ENCODE measurements at places on chromosomes 1 and 21.

GRCh38 chr1:112074711-112075110 lies 85.2 kb upstream of the KCND3 start:
- DNase-seq = no peak

GRCh38 chr1:210342986-210343780 lies 14.5 kb downstream of the HHAT start:
- no peak for DNase-seq

DNA sequence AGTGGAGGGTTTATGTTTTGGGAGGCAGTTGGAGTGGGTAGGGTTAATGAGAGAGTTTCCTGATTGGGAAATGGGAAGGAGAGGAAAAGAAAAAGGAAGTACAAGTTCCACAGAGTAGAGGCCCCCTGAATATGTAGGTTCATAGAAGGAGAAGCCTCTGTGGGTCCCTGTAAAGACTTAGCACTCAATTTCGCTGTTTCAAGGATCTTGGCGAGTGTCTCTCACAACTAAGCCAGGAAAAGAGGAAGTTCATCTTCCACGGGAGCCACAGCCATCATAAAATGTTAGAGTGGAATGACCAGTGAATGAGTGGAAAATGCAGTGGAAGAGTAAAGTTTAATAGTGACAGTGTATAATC lies 17.4 kb upstream of the DPYD start:
- no peak for DNase-seq

DNA sequence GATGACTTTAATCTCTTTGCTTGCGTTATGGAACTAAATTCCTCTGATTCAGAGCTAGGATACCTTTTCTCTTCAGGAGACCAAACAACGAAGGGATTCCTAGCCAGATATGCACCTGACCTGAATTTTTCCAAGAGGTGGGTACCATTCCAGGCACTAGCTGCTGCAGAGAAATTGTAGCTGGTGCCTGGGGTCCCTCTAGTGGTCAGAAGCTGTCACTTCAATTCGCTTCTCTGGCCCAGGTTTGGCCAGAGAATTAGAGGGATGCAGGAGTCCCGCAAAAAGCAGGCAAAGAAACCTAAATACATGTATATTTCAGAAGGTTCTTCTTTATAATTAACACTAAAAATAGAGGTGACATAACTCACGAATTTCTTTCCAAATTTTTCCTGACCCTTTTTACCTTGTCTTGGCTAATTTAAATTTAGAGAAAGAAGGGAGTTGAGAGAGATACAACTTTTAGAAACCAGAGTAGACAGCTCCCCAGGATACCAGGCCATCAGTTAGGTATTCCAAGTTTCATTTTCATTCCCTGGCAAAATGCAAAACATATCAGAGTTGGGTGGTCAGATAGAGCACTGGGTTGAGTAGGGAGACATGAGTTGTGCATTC lies 9.6 kb downstream of the ACKR1 start:
- DNase-seq = no peak

DNA sequence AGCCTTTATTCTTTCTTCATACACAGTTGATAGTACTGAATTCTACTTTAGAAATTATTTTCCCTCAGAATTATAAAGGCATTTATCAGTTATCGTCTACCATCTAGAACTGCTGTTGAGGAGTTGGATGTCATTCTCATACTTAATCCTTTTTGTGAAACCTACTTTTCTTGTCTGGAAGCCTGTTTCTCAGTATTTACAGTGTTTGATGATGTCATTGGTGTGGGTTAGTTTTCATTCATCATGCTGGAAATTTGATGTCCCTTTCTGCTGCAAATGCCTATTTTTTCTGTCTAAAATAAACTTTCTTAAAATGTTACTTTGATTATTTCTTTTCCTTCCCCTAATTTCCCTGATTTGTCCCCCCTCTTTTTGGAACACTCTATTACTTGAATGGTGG lies 22.8 kb upstream of the ZNF281 start:
- DNase-seq = no peak

DNA sequence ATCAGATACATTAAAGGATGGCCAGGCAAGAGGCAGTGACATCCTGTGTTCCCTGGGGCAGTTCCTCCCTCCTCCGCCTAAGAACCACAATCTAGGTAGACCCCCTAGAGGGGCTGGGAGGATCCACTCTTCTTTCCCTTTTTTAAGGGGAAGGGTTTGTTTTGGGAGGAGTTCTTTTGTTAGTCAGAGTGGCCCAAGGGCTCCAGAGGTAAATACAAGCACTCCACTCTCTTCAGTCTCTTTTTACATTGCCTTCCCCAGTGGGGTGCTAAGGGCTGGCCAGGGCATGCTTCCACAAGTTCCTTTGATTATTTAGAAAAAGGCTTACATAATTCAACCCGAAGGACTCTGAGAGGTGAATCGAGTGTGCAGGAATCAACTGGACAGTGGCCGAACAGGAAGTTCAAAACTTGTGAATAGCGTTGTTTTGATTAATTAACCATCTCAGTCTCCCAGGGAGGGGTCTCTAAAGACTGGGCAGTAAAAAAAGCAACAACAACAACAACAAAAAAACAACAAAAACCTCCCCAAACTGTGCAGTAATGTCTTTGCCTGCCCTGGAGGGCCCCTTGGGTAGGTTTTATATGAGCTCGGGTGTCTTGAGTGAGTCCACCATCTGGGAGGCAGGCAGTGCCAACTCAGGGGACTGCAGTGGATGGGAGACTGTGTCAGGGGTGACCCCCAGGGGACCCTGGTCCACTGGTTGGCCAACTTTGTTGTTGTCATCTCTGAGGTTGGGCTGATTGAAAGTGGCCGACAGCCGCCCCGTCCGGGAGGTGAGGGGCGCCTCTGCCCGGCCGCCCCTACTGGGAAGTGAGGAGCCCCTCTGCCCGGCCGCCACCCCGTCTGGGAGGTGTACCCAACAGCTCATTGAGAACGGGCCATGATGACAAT lies 33.2 kb upstream of the ENO1 start:
- DNase-seq = no peak

DNA sequence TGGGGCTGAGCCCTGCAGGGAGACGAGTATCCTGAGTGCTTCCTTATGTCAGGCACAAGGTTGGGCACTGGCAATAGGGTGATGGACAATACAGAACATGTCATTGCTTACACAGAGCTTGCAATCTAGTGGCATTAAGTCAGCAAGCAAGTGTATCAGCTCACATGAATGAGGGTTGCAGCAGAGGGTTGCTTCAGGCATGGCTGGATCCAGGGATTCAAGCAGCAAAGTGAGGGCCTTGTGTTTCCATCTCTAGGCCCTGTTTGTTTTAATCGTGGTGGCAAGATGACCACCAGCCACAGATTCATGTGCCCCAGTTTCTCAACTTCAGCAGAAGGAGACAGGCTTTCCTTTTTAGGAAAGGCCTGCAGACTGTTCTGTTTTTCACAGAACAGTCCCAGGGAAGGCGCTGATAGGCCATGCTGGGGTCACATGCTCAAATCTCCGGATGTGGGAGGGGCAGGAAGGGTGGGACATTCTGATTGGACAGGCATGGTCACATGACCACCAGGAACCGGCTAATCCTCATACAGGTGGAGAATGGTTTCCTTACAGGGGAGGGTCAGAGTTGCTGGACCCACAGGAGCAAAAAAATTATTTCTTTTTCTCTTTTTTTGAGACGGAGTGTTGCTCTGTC lies 14.4 kb downstream of the PLOD1 start:
- DNase-seq = no peak

DNA sequence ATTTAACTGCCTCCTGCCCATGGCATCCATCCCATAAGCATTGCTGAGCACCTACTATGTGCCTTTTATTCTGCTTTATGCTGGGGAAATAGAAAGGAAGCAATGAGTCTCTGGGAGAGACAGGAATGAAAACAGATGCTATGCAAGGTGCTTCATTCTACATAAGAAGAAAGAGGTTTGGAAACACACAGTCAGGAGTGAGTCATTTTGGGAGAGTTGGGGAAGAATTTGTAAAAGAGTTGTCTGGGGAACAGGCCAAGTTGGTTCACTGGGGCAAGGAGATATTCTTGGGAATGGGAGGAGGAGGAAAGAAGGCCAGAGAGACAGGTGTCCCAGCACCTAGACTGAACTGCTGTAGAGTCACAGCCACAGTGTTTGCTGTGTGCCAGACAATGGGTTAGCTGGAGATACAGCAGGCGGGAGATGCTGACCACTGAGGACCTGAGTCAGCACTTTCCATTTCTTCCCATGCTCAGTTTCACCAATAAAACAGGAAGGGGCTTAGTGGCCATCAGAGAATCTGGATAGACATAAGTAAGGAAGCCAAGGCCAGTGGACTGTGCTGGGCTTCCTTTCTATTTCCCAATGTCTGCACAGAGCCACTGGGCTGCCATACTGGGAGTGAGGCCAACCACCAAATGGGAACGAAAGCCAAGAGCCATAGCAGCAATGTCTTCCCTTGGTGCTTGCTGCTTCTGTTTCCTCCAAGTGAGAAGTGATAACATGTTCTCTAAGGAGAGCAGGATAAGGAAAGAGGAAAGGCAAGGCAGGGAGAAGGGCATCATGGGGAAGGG lies 187.7 kb upstream of the USP24 start:
- peak; percentile 37 for DNase-seq

DNA sequence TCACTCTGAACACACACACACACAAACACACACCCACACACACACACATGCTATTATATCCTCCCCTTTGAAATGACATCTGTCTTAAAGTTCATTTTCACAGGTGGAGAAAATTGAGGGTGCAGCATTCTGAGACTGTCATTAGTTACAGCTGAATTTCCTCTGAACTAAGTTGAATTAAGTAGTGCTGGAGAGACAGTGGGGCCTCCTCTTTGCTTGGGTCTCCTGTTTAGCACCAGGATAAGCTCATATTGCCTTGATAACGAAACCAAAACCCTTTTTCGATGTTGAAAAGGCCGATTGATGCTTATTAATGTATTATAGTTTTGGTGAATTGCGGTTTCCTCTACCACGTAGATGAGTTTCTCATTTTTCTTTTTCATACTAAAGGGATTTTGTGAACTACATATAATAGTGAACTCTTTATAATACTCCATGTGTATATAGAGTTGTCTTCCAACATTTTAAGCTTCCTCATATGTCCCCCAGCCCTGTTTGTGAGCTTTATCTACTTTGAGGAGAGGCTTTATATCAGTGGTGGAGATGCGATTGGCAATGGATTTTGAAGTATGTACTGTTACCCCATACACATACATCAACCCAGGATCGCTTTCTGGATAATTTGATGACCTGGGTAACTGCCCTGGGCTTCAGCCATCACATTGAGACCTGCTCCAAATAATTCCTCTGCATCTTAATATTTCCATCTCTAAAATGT lies 17.4 kb downstream of the DYNLT5 start:
- DNase-seq = no peak

GRCh38 chr1:203390298-203390697 lies 39.4 kb upstream of the FMOD start:
- DNase-seq = no peak

DNA sequence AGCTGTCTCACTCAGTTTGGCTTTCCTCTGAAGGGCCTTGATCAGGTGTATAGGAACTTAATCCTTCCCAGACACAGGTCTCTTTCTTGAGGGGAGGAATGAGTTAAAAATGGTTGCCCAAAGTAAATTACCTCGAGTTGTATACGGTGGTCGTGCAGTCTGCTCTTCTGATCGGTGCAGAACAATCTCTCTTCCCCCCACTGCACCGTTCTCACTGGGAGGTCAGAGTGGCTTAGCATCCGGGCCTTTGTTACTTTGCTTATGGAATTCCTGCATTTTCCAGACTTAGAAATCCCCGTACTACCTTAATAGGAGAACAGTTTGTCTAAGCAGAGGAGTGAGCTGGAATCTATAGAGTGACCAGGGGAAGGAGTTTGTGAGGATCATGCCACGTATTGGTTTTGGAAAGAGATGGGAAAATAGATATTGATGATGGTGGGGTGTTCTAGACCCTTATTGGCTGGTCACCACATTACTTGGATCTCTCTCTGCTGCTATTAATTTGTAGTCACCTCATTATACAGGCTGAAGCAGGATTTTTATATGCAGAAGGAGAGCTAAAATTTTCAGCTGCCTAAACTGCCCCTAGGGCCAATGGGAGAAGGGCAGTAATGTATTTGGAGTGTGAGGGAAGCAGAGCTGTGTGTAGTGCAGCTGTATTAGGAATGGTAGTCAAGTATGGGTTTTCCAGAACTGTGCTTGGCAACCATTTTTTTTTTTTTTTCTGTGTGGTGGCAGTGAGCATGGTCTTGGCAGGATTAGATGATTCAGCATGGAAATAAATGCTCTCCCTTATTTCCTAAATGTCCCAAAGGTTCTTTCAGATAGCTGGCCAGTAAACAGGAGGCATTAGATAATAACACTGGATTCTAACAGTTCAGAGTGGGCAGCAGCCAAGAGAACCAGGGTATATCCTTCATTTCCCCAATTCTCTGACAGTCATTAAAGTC lies 81.5 kb downstream of the NDUFS5 start:
- no peak for DNase-seq

DNA sequence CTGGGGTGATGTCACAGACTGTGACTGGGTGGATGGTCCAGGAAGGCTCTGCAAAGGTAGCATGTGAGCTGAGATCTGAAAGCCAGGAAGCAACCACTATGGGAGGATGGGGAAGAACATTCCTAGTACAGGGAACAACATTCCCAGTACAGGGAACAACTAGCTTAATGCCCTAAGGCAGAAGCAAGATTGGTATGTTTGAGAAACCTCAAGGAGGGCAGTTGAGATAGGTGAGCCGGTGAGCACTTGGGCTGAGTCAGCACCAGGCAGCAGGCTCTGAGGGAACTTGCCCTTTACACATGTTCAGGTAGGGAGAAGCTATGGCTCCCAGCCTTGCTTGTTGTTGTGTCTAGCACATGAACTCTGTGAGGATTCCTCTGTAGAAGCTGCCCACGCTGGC lies 24.2 kb upstream of the CACNA1E start:
- DNase-seq = peak; percentile 65

DNA sequence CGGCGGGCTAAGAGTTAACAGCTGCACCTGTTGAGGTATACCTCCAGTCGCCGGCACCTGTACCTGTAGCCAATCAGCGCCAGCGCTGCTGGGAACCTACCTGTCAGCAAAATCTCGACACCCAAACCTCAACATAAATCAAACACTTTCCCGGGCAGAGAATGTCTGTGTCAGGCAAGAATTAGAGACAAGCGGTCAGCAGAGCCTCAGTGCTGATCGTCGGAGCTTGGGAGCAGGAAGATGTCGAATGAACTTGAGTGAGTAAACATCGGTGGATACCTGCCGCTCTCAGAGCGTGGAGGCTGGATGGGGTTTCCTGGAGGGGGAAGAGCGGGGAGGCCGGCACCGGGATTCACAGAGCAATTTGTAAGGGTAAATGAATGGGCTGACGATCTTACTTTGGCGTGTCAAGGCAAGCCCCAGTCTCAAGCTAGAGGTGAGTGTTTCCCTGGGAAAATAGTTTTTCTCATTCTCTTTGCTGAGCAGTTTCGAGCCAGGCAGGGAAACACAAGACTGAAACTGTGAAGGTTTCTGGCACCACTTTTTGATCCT lies at the start of gene GRHL3:
TSS of gene GRHL3 (plus strand) at position 46 of the 552 bp plus-strand sequence. CDS start at position 241, 195 bp downstream.
- DNase-seq = no peak

- DNase-seq = no peak
Measured at GRCh38 chr21:33939226-33939625, 23.6 kb upstream of the ATP5PO start.

- DNase-seq = peak; percentile 6
Measured at GRCh38 chr1:110829955-110830553, 42.9 kb upstream of the CD53 start.

- no peak for DNase-seq
Measured at GRCh38 chr1:112579801-112580510, 39.0 kb downstream of the ST7L start.

- DNase-seq = peak; percentile 85
Measured at GRCh38 chr1:231828182-231828920, 201.8 kb downstream of the DISC1 start.

All from NCI-H226 (cell line).